ENCODE measurements at places on chromosomes 3 and 15.

- DNase-seq = no peak
Observed at GRCh38 chr3:38028621-38029361, 651 bp downstream of the PLCD1 start.

- no peak for DNase-seq
Observed at GRCh38 chr3:175608356-175608755, 749.2 kb downstream of the NAALADL2 start.

- DNase-seq = peak; percentile 86
Observed at GRCh38 chr3:192481638-192482037, 245.7 kb downstream of the FGF12 start.

DNA sequence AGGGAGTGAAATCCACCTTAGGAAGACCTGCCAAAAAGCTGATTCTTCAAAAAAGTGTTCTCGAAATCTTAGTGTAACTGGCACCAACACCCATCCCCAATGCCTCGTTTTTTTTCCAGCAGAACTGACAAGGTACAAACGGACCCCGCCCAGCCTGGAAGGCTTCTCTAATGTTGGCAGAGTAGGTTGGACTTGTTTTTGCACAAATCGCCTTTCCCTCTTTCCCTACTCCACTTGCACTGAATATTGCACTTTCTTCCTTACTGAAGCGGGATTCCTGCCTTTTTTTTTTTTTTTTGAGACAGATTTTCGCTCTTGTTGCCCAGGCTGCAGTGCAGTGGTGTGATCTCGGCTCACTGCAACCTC lies 544 bp upstream of the TIMMDC1 start:
- peak; percentile 14 for DNase-seq

- DNase-seq = no peak
Observed at GRCh38 chr3:121722411-121722810, 27.1 kb downstream of the GOLGB1 start.

GRCh38 chr3:172622916-172623700 lies 87.8 kb downstream of the NCEH1 start:
- DNase-seq = peak; percentile 44

- DNase-seq = no peak
Observed at GRCh38 chr15:34341381-34342212, 1.3 kb downstream of the NOP10 start.

DNA sequence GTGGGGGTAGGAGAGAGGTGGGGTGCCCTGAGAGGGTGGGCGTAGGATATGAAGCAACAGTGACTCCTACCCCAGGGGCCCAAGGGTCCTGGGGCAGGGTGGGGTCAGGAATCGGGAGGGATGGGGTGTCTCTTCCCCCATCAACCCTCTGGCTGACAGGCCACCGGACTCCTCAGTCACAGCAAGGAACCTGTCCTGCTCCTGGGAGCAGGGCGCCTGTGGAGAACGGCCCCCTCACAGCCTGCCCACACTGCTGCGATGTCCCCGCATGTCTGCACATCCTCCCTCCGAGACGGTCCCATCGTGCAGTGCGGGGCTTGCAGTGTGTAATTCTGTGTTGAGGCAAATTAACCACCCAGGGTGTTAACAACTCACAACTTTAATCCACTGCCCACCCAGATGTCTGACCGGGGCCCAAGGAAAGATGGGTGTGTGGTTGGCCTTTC lies 2.7 kb downstream of the TM4SF19 start:
- DNase-seq = no peak

GRCh38 chr3:14019459-14019858 lies 105.2 kb downstream of the CHCHD4 start:
- DNase-seq = no peak

GRCh38 chr3:17151598-17152373 lies 267.0 kb downstream of the PLCL2 start:
- peak; percentile 16 for DNase-seq

DNA sequence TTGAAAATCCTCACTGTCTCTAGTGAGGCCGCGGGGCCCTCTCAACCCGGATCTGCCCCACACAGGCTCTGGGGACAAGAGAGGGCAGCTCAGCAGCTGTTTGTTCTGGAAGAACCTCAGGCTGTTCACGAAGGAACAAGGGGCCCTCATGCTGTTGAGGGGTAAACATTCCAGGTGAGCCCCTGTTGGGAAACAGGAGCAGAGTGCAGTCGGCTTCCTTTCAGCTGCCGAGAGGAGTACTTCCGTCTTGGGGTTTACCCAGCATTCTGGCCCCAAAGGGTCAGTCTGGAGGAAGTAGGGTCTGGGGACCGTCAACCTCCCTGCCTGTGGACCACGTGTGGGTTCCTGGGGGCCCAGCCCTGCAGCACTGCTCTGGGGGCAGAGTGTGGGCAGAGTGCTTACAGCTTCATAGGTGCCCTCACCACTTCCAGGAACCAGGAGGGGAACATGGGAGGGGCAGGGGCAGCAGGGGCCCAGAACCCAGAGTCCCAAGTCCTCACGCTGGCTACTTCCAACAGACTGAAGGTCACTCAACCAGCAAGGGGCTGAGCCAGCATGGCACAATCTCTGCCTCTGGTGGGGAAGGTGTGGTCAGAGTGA lies 49.2 kb upstream of the CTSH start:
- no peak for DNase-seq

DNA sequence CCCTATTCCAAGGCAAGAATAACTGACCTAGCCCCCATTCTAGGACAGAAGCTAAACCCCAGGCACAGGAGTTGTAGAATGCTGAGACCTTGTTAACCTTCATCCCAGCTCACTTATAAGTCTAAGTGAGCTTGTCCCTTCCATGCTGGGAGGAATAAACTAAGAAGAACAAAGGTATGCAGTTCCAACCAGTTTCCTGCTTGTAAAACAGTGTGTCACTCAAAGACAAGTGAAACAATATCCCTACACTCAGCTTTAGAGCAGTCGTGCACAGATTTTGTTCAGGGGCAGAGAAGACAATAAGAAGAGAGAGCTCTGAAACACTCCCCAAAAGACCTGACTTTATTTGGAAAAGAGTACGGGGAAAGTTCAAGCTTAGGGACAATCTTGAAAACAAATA lies 292.1 kb downstream of the CGGBP1 start:
- DNase-seq = no peak

GRCh38 chr15:50257924-50258323 lies 7.6 kb downstream of the HDC start:
- peak; percentile 30 for DNase-seq

- peak; percentile 58 for DNase-seq
Observed at GRCh38 chr3:8625991-8626390, 18.6 kb downstream of the SSUH2 start.

DNA sequence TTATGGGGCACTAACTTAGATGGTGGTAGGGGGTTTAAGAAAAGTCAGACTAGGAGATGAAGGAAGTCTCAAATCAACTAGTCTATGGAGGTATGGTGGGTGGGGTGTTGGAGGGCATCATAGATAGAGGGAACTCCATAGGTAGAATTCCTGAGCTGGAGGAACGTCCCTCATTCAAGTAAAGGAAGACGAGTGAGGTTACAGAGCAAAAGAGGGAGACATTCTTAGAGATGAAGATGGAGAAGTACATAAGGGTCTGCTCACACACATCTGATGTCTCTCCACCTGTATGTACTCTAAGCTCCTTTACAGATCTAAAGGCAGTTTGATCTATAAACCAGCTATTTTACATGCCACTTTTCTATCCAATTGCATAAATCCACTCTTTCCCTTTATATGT lies 1.4 kb downstream of the PLSCR1 start:
- no peak for DNase-seq

DNA sequence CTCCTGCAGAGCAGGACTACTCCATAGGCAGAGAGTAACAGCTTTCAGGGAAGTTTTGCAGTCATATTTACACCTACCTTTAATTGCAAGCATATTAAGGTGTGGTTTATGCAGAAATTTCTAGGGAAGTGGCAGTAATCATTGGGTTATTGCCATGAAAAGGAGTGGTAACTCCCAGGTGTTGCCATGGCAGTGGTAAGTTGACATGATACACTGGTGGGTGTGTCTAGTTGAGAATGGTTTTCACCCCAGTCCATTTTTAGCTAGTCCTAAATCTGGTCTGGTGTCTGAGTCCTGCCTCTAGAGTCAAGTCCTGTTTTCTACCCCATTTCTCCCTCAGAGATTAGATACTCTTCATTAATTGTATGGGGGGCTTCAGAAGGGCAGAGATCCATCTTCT lies 128.4 kb upstream of the GMNC start:
- no peak for DNase-seq

DNA sequence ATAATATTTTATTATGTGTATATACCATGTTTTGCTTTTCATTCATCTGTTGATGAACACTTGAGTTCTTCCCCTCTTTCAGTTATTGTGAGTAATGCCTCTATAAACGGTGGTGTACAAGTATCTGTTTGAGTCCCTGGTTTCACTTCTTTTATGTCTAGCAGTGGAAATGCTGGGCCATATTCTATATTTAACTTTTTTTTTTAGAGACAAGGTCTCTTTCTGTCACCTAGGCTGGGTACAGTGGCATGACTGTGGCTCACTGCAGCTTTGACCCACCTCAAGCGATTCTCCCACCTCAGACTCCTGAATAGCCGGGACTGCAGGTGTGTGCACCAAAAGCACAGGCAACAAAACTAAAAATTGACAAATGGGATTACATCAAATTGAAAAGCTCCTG lies 19.9 kb downstream of the GOLM2 start:
- no peak for DNase-seq

DNA sequence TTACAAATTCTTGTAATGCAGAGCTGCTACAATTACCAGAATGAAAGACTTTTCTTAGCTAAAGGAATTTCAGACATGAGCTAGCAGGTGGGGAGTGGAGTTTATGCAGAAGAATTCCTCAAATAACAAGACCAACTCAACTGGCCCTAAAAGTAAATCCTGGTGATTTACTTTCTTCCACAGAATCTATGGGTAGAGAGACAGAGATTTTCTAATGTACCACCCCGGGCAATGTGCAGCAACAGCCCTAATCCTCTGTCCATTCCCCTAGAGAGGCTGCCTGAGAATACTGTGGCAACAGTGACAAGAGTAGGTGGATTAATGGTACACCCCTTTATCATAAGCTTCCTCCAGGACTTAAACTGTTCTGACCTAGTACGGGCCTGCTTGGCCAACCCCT lies 55.2 kb downstream of the AQR start:
- DNase-seq = no peak

GRCh38 chr3:123084192-123084591 lies 17.4 kb downstream of the PDIA5 start:
- DNase-seq = no peak

- DNase-seq = no peak
Observed at GRCh38 chr15:94366781-94367180, 135.4 kb downstream of the MCTP2 start.

- DNase-seq = peak; percentile 25
Observed at GRCh38 chr3:89521328-89521727, 413.9 kb downstream of the EPHA3 start.

DNA sequence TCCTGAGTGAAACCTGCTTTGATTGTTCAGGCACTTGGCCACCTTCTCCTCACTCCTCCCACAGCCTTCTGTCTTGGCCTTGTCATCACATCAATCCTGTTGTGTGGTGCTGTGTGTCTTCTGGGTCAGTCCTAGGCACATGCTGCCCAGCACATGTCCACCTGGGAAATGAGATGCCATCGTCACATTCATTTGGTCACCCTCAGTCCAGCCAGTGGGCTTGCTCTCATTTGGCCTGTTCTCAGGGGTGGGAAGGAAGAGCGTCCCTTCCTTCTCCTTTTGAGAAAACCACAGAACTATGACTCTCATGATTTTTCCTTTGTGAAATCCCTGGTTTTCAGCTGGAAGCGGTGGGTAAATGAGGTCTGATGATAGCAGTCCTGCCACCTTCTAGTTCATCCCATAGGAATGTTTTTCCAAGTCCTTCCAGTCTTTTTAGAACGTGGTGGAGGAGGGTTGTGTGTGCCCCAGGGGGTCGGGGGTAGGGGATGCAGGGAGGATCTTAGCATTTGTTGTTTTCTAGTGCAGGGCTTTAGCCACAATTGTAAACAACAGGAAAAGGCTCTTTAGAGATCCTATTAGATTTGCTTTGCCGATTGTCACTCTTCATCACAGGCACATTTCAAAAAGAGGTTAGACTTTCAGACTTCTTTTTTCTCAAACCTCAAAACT lies 8.4 kb upstream of the PLA1A start:
- no peak for DNase-seq

DNA sequence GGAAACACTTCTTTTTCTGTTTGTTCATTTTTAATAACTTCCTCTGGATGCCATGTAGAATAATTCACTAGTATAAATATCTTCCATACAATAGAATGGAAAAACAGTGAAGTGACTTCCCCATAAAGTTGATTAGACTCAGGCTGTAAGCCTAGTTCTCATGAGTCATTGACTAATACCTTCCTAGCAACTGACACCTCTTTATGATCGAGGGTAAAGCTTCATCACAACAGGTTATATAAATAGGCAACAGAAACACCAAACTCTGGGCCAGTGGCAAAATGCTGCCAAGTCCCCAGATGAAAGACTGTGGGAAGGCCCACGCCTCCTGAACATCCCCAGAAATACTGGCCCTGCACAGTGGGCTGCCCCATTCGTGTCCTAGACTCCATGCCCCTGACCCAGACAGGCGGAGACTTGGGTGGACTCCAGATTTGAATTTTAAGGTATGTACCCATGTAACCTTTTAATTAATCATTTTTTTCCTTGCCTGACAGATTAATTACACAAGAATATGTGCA lies 71.3 kb upstream of the TBC1D23 start:
- DNase-seq = no peak

DNA sequence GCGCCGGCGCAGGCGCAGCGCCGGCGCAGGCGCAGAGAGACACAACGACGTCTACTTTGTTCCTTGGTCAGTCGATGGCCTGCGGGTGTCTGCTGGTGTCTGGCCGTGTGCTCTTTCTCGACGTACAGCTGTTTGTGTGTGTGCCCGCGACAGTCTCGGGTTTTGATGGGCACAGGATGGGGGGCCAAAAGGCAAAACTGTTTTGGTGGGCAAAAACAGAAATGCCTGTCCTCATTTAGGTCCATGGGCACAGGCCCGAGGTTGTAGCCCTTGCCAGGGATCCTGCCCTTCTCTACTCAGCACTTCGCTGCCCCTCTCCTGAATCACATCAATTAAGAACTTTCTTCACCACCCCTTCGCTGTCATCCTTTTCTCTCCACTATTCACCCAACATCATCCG lies 184.8 kb upstream of the CHL1 start:
- DNase-seq = no peak

GRCh38 chr3:101567528-101568317 lies 6.1 kb downstream of the TRMT10C start:
- peak; percentile 22 for DNase-seq

All from fibroblast of skin of right biceps (primary cell).